ENCODE measurements at places on chromosomes 13 and 19.
A peak's percentile ranks its signal among the peaks of the same experiment; 100 is the strongest.

GRCh38 chr13:105365831-105366230, 1169.6 kb downstream of the EFNB2 start:
- no peak for DNase-seq

DNA sequence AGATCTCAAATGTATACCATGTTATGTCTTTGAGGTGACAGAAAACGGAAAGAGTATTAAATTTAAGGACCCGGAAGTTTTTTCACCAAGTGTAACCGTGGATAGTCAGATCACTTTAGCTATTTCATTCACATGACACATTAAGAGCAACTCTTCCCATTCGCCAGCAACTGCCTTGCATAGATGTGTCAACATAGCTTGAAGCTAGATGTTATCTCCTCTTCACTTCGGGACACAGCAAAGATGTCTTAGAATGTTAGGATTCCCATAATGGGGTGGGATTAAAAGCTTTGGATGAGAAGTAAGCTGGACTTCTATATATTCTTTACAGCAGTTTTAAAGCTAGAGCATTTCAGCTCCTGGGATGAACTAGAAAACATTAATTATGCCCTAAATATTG, 1135.9 kb upstream of the PCDH20 start:
- no peak for DNase-seq

- DNase-seq, result no peak
These were observed 224.2 kb downstream of the RGCC start for GRCh38 chr13:41681587-41681986.

GRCh38 chr19:12843999-12844732, 5.9 kb downstream of the MAST1 start:
- DNase-seq, result no peak

DNA sequence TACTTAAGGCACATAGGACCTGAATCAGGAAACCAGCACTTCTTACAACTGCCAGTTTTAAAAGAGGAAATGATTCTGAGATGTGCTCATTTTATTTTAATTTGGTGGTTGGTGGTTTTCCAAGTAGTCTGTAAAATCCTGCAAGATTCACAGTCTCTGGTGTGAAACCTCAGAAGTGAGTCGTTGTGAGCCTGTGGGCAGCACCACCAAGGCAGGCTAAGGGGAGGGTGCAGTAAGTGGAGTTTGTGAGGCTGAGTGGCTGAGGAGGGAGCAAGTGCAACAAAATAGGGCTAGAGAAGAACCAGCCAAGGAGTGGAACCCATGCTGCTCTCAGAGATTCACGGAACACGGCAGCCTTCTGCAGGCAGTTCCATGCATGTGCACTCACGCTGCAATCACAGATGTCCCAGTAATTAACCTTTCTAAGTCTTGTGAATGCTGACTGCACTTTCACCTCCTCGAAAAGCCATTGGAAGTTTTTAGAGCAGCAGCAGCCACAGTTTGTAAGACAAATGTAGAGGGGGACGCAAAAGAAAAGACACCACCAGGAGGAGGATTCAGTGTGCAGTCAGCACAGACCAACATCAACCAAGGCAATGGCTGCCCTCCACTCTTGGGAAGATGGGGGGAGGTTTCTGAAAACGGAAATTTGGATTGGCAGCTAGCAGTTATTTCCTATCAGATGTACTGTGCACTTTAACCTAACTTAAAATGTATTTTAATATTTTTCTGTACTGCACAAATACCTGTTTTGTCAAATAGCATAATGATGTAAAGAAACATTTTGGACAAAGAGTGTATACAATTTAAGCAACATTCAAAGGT, 44.9 kb downstream of the ESD start:
- DNase-seq, result no peak

- no peak for DNase-seq
These were observed 52.1 kb downstream of the SIAH3 start for GRCh38 chr13:45799451-45799850.

DNA sequence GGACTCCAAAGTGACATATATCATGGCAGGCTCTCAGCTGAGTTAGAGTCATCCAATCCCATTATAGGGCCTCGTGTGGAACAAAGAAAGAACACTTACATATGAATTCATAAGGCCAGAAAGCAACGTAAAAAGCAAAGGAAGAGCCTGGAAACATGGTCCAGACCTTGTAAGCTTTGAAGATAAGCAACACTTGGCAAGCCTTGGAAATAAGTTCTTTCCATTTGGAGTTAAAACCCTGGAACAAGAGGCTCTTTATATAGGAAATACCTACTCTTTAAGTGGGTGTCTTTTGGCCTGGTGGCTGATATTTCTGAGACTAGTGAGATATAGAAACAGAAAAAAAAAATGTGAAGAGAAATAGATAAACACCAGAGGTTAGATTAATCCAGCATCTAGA, 49.4 kb downstream of the ZAR1L start:
- no peak for DNase-seq

DNA sequence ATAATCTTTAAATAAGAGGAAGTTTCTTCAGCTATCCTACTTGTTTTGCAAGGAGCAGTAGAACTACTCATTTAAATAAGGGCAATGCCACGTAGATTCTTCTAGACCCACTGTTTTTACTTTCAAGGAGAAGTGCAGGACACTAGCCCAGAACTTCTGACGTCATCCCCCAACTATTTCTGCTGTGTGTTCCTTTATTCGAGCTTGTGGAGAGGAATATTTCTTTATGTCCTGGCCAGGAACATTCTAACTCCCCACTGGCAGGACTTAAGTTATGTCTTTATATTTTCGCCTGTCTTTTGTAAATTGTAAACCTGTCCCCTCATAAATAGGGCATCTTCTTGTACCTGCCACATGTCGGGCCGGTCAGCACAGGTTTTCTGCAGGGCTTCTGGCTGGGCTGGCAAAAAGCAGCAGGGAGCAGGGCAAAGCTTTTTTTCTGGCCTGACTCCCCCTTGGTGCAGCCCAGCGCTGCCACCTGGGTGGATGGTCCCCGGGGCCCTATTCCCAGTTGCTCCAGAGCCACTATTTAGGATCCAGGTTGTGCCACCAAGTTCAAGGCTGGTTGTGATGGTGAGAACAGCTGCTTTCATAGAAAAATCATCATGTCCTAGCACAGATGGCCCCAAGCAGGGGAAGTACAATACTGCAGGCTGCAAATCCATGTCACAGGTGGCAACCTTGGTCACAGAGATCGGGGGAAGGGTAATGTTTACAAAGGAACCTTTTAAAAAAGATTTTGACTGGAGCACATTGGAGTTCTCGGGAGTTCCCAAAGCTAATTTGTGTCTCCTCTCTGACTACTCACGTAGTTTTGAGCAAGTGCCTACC, 1.8 kb downstream of the MBNL2 start:
- DNase-seq, result peak; percentile 47

DNA sequence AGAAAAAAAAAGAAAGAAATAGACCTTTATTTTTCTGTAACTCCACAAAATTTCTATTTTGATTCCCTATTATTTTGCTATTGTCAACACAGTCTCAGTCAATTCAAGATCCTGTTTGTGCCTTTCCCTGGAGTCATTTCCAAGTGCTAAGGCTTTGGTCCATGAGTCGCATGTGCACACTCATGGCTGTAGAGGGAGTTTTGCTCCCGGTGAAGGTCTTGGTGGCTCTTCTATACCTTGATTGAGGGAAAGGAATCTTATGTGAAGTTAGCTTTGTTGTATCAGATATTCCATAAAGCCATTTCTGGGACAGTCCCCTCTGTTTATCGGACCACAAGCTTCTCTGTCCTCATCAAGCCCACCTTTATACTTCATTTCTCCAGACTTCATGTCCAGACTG, 58.7 kb upstream of the ALOX5AP start:
- DNase-seq, result no peak

- DNase-seq, result no peak
These were observed 730 bp downstream of the NRTN start for GRCh38 chr19:5805462-5806132.

DNA sequence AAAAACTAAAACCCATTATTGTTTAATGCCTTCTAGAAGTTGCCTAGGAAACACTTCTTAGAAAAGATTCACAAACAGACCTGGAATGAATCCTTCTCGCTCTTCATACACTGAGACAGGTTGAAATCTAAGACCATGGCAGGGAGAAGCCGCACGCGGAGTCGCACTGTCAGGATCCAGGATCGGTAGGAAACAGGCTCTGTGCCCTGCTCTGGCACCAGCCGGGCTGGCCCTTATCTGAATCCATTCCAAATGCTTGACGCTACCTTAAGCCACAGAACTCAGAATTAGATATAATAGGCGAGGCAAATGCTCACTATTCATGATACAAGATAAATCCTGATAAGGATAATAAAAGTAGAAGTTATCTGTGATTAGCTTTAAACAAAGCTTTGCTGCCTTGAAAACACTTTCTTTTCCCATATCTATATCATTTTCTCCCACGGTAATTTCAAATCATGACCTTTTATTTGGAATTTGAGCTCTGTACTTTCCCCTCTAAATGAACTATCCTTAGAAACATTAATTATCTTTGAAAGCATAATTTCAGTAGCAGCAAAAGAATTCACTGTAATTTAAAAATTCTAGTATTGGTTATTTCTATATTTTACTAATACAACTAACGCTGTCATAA, 385.6 kb downstream of the IRS2 start:
- no peak for DNase-seq

DNA sequence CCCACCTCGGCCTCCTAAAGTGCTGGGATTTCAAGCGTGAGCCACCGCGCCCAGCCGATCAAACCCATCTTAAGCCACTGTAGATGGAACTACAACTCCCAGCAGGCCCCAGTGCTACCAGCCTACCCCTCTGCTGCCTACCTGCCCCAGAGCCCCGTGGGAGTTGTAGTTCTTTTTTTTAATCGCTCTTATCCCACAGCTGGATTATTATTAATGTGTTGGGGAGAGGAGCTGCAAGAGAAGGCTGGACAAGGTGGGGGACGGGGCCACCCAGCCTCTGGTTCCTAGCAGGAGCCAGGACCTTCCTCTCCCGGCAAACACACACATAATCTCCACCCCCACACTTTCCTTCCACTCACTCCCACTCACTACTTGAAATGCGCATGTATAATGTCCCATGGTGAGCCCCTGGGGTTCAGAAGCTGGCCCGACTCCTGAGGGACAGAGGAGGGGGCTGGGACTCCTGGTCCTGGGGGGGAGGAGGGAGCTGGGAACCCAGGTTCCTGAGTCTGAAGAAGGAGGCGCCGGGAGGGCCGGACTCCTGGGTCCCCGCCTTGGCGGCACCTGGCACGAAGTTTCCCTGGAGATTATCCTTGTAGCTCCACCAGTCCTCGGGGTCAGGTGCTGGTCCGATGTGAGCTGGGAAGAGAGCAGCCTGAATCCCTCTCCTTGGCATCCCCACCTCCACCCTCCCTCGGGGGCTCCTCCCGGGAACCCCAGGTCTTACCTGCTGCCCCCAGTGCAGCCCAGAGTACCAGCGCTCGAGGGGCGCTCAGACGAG, 958 bp downstream of the CA11 start:
- no peak for DNase-seq
